ENCODE measurements at places on chromosomes 13 and 19. TPM values are rescaled to one million over a fixed set of nuclear protein-coding genes. Genes with fewer than 3 reads are reported as not detected.

ZNF20 gene
- total RNA-seq: 4.8 TPM

WTIP gene
- total RNA-seq: 3.6 TPM

ATCAY gene
- not detected for total RNA-seq

RXFP2 gene
- not detected for total RNA-seq

ZNF227 gene
- 14.1 TPM for total RNA-seq

ZNF264 gene
- total RNA-seq: 19.5 TPM

C1QTNF9 gene
- not detected for total RNA-seq

TGFBR3L gene
- total RNA-seq: 0.99 TPM

CEACAM8 gene
- not detected for total RNA-seq

FFAR3 gene
- not detected for total RNA-seq

CYP4F2 gene
- not detected for total RNA-seq

ZMYM5 gene
- 21.0 TPM for total RNA-seq

GNG7 gene
- total RNA-seq: 0.65 TPM

Measured in fibroblast of the aortic adventitia (primary cell).